ENCODE measurements at places on chromosomes 12 and 14.

DNA sequence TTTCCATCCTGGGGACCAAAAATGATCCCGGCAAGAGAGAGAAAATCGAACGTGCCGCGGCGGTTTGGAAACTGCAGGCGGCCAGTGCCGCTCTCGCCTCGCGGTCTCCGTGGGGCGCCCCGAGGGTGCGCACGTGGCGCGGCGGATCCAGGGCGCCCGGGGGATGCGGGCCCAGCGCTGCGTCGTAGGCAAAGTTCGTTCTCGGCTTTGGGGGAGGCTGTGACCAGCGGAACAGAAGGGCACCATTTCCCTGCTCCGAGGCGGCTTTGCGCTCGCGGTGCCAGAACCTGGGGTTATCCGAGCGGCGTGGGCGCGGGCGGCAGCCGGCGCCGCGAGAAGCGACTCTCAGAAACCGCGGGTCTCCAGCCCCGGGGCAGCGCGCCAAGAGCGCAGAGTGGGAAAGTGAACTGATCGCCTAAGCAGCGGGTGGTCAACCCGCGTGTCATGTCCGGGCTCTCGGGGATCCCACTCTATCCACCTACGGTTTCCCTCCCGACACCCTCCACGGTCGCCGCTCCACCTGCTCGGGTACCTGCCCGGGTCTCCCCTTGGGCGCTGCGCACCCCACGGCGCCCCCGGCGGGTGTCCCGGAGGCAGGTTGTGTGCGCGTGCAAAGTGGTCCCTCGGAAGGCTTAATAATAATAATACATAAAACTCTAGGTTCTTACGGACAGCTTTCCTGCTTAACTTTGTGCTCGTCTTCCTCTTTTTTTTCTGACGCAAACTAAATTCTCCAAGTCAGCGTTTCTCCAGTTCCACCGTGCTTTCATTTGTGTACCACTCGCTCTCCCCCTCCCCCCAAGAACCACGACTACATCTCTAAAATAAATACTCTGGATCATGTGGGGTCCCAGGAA is 1.2 kb downstream of the ESRRB start:
- DNase-seq, result no peak

- no peak for DNase-seq
Measured at GRCh38 chr12:112808156-112808555, 16.6 kb downstream of the RPH3A start.

DNA sequence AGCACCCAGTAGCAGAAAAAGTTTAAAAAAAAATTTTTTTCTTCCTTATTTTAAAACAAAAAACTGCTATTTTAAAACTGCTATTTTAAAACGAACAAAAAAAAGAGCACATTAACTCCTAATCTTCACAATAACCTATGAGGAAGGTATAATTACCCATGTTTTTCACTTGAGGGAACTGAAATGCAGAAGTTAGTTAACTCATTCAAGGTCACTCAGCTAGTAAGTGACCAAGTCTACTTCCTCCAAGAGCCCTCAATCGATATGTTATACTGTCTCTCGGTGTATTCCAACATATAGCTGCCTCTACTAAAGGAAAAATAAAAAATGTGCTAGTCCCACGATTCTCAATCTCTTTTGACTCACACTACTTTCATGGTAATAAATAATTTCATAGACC is 7.8 kb downstream of the RPAP3 start:
- DNase-seq, result no peak

DNA sequence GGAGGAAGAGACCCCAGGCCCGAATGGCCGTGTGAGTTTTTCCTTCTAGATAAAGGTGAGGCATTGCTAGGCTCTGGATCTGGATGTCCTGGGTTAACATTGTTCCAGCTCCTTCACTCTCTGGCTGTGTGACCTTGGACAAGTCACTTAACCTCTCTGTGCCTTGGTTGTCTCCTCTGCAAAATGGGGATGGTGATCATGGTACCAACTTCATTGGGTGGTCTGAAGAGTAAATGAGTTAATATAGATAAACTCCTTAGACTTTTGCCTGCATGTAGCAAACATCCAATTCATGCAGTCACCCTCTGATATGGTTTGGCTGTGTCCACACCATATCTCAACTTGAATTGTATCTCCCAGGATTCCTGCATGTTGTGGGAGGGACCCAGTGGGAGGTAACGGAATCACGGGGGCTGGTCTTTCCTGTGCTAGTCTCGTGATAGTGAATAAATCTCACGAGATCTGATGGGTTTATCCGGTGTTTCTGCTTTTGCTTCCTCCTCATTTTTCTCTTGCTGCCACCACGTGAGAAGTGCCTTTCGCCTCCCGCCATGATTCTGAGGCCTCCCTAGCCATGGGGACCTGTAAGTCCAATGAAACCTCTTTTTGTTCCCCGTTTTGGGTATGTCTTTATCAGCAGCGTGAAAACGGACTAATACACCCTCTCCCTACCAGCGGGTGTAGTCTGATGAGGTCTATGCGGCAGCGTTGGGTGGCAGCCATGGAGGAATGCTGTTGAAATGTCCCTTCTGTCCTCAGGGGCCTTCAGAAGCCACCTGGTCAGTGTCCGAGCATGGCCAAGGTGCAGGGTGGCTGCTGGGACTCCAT is 256.1 kb downstream of the GLT1D1 start:
- DNase-seq, result no peak

DNA sequence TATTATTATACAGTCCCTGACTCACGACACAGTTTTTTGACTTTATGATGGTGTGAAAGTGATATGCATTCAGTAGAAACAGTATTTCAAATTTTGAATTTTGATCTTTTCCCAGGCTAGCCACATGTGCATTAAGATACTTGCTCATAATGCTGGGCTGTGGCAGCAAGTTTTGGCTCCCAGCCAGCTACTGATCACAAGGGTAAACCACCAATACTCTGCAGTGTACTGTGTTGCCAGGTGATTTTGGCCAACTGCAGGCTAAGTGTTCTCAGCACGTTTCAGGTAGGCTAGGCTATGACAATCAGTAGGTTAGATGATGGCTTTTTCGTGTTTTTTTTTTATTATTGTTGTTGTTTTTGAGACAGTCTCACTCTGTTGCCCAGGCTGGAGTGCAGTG is 69.4 kb upstream of the ACTN1 start:
- DNase-seq, result no peak

GRCh38 chr12:44335030-44335429 is 499.1 kb downstream of the TMEM117 start:
- DNase-seq, result no peak

- no peak for DNase-seq
Measured at GRCh38 chr14:72588521-72588920, 305.4 kb downstream of the DPF3 start.

DNA sequence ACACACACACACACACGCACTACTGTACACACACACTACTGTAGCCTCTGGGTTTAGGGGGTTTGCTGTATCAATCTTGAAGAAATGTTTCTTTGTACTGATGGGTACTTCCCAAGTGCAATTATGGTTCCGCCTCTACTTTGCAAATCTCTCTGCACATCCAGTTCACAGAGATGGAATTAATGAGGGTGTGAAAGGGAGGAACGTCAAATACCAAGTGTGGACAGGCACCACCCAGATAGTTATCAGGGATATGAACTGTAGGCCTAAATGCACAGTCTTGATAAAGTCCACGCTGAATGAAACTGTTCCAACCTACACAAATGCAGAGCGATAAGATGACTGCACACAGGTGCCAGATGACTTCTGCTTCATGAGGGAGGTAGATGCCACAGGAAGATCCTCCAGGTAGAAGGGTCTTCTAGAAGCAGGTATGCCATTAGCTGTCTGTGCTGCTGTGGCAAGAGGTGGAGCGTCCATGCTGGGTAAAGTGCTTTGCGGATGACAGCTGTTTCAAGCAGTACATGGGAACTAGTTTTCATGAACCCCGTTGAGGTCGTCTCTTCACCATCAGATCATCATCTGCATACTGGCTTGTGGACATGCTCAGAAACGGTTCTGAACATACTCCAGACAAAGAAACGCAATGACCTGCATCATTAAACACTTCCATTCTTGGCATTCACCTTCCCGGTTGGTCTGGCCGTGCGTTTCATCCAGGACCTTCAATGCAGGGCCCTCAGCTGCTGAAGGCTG is 314.3 kb upstream of the RTL1 start:
- DNase-seq, result no peak

DNA sequence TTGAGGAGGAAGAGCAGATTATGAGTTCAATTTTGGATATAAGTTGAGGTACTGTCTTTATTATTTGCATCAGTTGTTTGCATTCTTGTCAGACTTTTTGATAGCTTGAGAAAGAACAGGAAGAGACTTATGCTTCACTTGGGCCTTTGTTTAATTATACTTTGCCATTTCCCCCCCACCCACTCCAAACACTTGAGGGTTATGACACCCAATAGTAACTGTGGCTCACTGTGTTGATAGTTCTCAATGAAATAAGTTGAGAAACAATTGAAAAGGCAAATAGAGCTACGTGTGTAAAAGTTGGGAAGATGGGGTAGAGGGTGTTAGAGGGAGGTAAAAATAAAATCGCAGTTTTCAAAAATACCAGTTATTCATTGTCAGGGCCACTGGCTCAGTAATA is 17.7 kb downstream of the NAA30 start:
- no peak for DNase-seq

DNA sequence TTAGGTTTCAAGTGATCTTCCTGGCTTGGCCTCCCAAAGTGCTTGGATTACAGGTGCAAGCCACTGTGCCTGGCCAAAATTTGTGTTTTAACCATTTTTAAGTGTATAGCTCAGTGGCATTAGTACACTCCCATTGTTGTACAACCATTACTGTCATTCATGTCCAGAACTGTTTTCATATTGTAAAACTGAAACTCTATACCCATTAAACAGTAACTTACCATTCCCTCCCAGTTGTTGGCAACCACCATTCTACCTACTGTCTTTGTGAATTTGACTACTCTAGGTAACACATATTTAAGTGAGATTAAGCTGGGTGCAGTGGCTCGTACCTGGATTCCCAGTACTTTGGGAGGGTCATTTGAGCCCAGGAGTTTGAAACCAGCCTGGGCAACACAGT is 67.3 kb upstream of the KCNH3 start:
- DNase-seq, result no peak

DNA sequence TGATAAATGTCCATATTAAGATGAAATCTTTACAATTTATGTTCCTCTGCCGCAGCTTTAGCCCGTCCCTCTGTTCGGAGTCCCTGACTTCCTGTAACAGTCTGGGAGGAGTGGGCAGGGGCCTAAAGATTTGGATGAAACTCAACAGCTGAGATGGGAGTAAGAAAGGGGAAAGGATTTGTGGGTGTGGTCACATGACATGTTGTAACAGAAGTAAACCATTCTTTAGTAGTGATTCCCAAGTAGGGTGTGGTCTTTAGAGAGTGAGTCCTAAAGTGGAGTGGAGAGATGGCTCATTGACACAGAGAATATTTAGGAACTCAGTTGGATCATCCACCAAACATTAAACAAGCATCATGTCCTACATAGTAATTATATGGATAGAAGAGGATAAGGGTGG is 12.9 kb downstream of the TMEM117 start:
- no peak for DNase-seq

- DNase-seq, result no peak
Measured at GRCh38 chr12:31880340-31880739, 78.9 kb upstream of the RESF1 start.

GRCh38 chr14:63899953-63900352 is 47.1 kb downstream of the SYNE2 start:
- DNase-seq, result no peak

GRCh38 chr14:105102893-105103292 is 37.7 kb upstream of the GPR132 start:
- no peak for DNase-seq

GRCh38 chr14:100142073-100143040 is 17.1 kb downstream of the DEGS2 start:
- no peak for DNase-seq

GRCh38 chr14:33563901-33564197 is 387.0 kb downstream of the EGLN3 start:
- DNase-seq, result no peak

- no peak for DNase-seq
Measured at GRCh38 chr14:33566082-33566481, 384.8 kb downstream of the EGLN3 start.

DNA sequence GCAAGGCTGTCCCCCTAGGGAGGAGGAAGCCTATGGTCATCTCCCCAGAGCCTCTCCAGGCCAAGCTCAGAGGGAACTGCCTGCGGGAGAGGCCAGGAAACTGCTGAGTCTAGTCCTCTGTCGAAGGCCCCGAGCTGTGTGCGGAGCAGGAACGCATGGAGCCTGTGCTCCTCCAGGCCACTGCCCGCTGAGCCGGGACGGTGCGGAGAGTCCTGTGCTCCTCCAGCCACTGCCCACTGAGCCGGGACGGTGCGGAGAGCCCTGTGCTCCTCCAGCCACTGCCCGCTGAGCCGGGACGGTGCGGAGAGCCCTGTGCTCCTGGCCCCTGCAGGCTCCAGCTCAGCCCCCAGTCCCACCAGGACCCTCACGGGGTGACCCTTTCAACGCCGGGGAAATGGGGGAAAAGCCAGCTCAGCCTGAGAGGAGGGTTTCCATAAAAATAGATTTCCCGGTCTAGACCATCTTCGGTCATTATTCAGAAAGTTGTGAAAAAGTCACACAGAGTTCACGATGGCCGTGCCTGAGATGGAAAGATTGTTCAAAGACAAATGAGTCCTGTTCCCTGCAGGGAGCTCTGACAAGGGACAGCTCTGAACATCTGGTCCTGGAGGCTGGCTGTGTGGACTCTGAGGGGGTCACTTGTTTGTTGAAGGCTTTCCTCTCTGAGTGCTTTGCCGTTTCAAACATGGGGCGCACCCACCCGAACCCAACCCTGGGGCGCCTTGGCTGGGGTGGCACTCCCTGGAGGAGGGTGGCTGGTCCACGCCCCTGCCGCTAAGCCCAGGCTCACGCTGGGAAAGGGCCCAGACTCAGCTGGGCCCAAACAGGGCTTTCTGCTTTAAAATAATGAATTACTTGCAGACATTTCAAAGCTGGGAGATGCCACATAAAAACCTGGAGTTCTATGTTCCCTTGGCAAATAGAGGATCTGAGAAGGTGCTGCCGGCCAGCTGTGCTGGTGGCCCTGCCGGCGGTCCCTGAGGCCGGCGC is 85.5 kb downstream of the ADGRD1 start:
- DNase-seq, result no peak

- DNase-seq, result no peak
Measured at GRCh38 chr12:103397536-103397935, 98.2 kb downstream of the C12orf42 start.

- no peak for DNase-seq
Measured at GRCh38 chr14:99514552-99515300, 33.5 kb downstream of the CCNK start.

DNA sequence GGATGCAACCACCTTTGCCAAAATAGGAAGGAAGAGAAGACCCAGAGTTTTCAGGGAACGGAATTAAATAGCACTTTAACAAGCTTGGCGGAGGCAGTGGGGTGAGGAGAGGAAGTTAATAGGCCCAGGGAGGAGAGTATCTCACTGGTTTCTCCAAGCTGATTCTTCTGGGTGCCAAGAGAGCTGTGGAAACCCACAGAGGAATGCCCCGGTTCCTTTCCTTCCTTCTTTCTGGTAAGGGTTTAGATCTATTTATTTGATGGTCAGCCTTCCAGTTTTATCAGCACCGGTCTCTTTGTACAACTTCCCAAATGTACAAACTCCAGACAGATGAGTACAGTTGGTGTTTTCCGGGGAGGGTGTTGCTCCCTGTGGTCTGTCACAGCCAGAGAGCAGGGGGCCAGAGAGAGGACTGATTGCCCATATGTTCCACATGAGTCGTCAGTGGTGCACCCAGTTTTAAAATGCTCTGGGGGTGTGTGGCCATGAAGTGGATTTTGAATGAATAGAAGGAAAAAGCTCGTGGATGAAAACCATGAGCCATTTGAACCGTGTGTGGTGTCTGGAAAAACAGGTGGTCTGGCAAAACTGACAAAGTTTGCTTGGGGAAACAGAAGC is 26.6 kb downstream of the PRKCH start:
- DNase-seq, result no peak
